ENCODE measurements at places on chromosomes 1 and 21.

GRCh38 chr1:71721532-71721931 is 560.8 kb downstream of the NEGR1 start:
- no peak for DNase-seq

DNA sequence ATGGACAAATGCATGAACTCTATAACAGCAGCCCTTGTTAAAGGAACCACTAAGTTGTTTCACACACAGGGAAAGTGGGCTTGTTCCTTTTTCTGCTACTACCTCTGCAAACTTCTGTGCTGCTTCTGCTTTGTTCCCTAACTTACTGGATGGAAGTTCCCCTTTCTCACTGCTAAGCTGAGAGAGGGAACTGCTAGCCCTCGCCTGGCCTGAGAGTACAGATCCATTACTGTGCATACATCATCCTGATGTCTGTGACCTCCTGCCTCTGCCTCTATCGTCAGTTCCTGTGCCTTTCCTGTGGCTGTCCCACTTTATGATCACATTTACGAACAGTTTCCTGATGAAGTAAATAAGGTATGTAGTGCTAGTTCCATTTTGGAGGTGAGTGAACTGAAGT is 3.5 kb downstream of the GNAT2 start:
- DNase-seq, result no peak

- no peak for DNase-seq
Observed at GRCh38 chr21:35473496-35473895, 424.4 kb upstream of the RUNX1 start.

DNA sequence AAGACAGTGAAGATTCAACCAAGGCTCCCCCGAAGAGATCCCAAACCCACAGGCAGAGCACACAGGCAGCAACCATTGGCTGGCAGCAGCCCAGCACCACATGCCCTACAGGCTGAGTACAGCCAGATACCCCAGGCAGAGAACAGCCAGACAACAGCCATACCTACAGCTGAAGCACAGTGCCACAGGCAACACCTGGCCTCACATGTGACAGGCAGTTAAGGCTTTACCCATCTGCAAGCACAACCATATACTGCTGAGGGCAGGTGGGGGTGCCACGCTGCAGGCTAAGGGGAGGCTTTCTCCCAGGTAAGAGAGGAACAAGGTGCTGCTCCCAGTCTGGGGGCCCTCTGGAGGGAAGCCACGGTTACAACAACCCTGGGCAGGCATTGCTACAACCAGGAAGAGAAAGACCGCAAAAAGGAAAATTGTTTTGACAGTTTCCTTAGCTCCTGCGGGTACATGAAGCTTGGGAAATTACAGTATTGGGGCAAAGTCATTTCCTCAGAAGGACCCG is 12.3 kb downstream of the CHIT1 start:
- no peak for DNase-seq

DNA sequence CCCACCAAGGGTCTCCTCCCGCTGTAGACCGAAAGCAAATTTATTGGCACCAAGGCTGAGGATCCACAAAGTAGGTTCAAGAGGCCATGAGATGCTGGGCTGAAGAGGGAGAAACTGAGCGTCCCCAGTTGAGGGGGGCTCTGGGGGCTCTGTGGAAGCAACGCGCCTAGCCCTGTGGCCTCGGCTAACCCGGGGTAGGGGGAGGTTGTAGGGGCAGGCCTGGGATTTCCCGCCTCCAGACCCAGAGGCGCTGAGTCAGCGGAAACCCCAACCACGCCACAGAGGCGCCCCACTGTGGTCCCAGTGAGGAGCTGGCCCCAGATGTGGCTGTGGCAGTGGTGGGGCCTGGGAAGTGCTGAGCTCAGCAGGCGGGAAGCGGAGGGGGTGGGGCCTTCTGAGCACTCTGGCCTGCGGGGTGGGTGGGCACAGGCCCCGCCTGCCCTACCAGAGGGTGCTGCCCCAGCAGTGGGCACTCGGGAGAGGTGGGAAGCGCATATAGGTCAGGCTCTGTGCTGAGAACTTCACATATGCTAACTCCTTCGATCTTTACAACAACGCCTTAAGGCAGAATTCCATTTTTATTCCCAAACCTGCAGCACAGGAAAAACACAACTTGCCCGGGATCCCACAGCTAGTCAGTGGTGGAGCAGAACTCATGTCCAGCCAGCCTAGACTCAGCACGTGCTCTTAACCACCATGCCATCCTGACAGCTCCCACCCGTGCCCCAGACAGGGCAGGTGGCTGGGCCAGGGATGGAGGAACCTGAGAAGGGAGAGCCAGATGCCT is 1.5 kb upstream of the COL16A1 start:
- no peak for DNase-seq

DNA sequence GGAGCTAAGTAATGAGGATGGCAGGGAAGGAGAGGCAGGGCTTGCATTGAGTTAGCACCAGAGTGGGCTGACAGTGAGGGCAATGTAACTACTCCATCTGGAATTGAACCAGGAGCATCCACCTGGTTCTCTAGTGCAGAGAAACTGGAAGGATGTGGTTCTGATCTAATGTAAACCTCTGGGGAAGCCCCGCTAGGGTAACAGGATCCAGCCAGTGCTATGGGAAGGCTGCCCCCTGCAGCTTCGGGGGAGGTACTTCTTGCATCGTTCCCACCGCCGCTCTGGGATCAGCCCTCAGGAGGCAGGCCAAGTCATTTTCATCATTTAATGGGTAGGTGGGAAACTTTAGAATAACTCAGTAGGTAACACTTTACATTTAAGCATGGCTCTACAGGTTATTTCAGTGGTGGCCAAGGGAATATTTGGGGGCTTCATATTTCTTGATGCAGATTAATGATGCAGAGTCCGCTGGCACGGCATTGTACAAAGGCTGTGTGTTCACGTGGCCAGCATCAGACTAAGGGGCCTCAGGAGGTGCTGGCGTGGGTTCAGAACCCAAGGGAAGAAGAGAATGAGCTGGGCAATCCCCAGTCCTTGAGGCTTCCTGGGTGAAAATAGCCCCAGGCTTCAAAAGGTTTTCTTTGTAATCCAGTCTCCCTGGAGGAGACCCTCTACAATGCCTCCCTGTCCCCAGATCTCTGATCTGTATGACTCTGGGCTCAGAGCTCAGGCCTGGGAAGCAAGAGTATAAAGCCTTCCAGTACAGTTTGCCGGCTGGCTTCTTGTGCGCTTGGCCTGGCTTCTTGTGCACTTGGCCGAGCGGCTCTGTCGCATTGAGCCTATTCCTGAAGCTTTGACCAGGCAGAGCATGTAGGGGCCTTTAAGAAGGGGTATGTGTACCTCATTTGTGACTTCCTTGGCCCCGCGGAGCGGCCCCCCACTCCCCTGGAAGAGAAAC is 26.4 kb upstream of the KAZN start:
- DNase-seq, result no peak

- DNase-seq, result no peak
Observed at GRCh38 chr21:23624281-23624680, 1983.0 kb downstream of the MRPL39 start.

DNA sequence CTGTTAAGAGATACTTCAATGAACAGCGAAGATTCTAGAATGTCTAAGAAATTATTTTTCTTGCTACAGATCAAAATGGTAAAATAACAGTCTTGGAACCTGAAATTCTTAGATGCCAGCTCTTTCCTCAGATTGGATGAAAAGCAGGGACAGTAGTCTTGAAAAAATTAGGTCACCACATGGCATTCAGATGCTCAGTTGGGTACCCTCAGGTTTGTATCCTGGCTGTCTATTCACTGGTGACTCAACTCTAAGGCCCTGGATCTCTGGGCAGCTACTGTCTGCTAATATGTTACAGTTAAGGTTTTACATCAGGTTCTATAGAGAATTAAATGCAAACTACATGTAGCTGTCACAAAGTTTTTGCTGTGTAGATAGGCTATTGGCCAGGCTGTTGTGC is 528.9 kb upstream of the ADAMTS5 start:
- DNase-seq, result no peak

DNA sequence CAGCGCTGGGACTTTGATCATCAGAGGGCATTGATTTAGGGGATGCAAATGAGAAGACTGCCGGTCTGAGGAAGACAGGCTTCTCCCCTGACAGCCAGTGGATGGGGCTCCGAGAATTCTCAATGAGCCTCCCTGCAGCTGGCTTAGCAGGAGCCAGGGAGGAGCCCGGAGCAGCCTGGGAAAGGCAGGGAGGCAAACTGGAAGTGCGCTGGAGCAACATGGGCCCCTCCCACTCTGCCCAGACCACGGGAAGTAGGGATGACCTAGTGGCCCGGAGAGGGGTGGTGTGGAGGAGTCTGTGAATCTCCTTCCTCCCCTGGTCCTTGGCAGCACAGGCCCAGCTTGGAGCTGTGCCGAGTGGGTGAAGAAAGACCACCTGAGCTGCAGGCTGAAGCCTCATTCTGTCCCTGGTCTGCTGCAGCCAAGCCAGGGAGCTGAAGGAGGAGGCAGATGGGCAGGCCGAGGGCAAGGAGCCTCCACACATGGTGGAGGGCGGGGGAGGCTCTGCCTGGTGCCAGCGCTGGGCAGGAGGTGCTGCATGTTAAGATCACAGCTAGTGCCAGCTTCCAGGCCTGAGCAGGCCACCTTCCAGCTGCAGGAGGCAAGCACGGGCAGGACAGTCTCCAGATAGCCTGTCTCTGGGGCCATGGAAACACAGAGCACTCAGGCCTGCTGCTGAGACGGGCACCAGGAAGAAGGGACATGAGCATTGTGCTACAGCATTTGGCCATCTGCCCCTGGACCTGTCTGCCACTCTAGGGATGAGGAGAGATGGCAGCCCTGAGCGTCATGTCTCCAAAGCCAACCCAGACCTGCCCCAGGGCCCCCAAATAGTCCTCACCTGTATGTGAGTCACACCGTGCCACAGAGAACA is 12.2 kb upstream of the CLSTN1 start:
- no peak for DNase-seq

- DNase-seq, result no peak
Observed at GRCh38 chr1:94962409-94963265, 35.7 kb upstream of the CNN3 start.

- DNase-seq, result no peak
Observed at GRCh38 chr1:43507296-43508295, 23.1 kb upstream of the PTPRF start.

GRCh38 chr1:244057474-244058385 is 6.6 kb downstream of the ZBTB18 start:
- no peak for DNase-seq

DNA sequence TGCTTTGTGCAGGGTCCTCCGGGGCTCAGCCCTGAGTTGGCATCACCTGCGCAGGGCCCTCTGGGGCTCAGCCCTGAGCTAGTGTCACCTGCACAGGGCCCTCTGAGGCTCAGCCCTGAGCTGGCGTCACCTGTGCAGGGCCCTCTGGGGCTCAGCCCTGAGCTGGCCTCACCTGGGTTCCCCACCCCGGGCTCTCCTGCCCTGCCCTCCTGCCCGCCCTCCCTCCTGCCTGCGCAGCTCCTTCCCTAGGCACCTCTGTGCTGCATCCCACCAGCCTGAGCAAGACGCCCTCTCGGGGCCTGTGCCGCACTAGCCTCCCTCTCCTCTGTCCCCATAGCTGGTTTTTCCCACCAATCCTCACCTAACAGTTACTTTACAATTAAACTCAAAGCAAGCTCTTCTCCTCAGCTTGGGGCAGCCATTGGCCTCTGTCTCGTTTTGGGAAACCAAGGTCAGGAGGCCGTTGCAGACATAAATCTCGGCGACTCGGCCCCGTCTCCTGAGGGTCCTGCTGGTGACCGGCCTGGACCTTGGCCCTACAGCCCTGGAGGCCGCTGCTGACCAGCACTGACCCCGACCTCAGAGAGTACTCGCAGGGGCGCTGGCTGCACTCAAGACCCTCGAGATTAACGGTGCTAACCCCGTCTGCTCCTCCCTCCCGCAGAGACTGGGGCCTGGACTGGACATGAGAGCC is 22.7 kb downstream of the COL6A1 start:
- no peak for DNase-seq

- DNase-seq, result no peak
Observed at GRCh38 chr1:223504741-223505140, 111.5 kb downstream of the CCDC185 start.

- no peak for DNase-seq
Observed at GRCh38 chr1:159209061-159209460, 4.4 kb downstream of the ACKR1 start.

- no peak for DNase-seq
Observed at GRCh38 chr1:151720974-151721787, at the start of gene RIIAD1. RIIAD1 (plus strand) TSS chr1:151721522; CDS start chr1:151721537, 15 bp downstream.

- DNase-seq, result no peak
Observed at GRCh38 chr1:19260211-19261138, 8.9 kb downstream of the MRTO4 start.

DNA sequence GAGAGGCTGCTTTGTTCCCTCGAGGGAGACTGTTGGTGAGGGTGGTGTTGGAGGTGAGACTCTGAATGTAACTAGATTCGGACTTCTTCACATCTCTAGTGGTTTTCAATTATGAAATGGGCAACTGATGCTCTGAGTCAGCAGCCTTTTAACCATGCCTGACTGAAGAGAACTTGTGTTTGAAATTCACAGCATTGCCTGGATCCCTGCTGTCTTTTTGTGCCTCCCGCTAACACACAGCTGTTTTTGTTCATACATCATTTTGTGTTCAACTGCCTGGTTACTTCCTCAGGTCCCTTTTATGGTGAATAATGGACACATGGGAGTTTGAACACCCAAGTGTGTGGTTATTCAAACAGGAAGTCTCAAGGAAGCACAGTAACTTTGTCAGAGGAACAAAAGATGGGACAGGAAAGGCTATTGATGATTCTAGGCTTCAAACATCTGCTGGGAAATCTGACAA is 16.8 kb downstream of the LAMC1 start:
- DNase-seq, result no peak

- DNase-seq, result no peak
Observed at GRCh38 chr21:28442624-28443023, 550.1 kb downstream of the LTN1 start.

- no peak for DNase-seq
Observed at GRCh38 chr1:191427593-191427992, 730.7 kb upstream of the RGS18 start.

DNA sequence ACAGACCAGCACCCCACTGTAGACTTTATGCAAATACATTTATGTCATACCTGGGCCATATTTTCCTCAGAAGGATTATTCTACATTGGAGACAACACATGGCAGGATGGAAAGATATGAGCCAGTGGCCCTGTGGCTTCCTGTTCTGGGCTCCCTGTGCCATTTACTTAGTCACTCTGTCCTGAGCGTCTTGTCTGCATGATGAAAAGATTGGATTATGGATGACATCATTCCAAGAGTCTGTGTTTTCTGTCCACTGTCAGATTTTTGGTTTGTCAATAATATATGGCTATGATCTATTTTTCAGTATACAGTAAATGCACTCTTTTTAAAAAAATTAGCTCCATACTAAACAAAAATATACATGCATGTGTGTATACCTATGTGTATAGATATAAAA is 30.8 kb downstream of the IGSF5 start:
- DNase-seq, result no peak

DNA sequence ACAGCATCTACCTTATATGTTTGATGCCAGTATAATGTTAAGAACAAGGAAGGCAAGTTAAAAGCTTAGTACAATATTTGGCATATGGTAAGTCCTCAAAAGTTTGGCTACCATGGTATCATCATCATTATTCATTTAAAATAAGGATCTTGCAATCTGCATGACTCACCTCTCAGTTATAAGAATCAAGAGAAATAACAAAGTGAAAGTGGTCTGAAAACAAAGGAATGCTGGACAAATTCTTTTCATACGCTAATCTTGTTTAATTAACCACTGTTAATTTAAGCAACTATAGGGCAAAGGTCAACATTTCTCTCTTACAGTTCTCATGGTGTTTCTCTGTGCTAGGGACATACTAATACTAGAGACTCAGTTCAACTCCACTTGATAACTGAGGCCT is 13.0 kb upstream of the CLDN19 start:
- no peak for DNase-seq

- no peak for DNase-seq
Observed at GRCh38 chr1:55326496-55327243, 111.5 kb upstream of the USP24 start.

Measured in naive thymus-derived CD8-positive, alpha-beta T cell (primary cell).